ENCODE measurements at places on chromosomes 11 and 22.

DNA sequence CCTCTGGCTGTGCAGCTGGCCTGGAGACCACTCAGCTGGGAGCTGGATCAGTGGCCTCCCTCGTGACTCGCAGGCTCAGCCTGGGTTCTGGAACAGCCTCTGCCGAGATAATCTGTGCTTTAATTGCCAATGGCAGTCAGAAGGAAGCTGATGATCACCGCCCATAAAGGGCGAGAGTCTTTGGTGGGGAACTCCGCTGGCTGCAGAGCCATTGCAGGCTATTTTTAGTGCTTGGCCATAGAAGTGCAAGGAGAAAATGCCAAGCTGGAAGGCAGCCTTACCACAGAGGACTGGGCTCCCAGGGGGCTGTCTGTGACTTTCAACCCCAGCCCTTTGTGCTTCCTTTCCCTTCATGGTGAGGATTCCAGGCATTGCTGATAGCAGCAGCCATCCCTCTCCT is 62.2 kb upstream of the TENM4 start:
- no peaks in the 10 kb centered on the region for H3K27me3 ChIP-seq
- DNase-seq: no peak
- H3K36me3 ChIP-seq: no peaks in the 10 kb centered on the region
- no peak overlapping the region for H3K4me3 ChIP-seq
- peaks cover 24% of the 10 kb centered on the region for H3K4me1 ChIP-seq

GRCh38 chr11:37504060-37504611 is 906.1 kb upstream of the RAG2 start:
- peak; percentile 16 for DNase-seq
- H3K27ac ChIP-seq: peak overlapping the region; percentile 4
- peaks cover 59% of the 10 kb centered on the region for H3K4me1 ChIP-seq

- H3K27ac ChIP-seq: no peak overlapping the region
- DNase-seq: no peak
- no peak overlapping the region for H3K4me3 ChIP-seq
- 0 out of 2 replicates have a peak, but pooled peaks cover 12% of the 10 kb centered on the region for H3K4me1 ChIP-seq
- H3K36me3 ChIP-seq: no peaks in the 10 kb centered on the region
Measured at GRCh38 chr11:78685156-78685555, 110.5 kb upstream of the NARS2 start.

GRCh38 chr11:76835928-76836612 is 24.6 kb upstream of the ACER3 start:
- no peaks in the 10 kb centered on the region for H3K27me3 ChIP-seq
- H3K4me3 ChIP-seq: no peak overlapping the region
- no peak overlapping the region for H3K27ac ChIP-seq
- no peaks in the 10 kb centered on the region for H3K36me3 ChIP-seq

DNA sequence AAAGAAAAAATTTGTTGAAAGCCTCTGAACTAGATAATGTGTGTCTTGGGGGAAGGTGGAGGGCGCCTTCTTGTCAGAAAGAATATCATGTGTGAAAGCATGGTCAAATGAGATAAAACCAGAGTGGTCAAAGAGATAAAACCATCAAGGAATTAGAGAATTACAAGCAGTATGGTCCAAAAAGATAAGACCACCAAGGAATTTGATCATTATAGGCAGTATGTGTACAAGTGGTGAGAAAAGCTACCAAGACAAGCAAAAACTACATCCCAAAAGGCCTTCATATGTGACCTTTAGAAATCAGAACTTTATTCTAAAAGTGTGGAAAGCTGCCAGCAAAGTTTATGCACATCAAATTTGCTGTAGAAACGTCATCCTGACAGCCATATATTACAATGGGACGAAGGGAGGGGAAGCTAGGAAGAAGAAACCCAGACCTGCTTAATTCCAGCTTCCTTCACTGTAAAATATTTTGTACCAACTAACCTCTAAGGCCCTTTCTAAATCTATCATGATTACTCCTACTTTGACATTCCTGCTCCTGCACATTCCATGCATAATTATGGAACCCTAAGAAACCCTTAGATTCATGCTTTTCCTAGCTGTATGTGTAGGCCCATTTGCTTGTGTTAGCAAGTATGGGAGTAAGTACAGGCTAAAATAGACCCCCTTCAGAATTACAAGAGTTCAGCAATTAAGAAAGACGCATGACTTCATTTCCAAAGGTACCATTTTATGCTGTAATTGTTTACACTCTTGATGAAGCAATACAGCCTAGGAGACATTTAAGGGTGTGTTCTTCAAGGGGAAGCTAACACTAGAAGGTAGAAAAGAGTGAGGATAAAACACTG is 51.6 kb downstream of the LGR4 start:
- H3K4me3 ChIP-seq: no peak overlapping the region
- no peaks in the 10 kb centered on the region for H3K36me3 ChIP-seq
- H3K4me1 ChIP-seq: peaks cover 34% of the 10 kb centered on the region
- no peak for DNase-seq
- peak overlapping the region; percentile 64 for H3K27ac ChIP-seq

GRCh38 chr11:107713009-107713408 is 1.2 kb upstream of the SLN start:
- peaks cover 2% of the 10 kb centered on the region for H3K27me3 ChIP-seq
- H3K36me3 ChIP-seq: no peaks in the 10 kb centered on the region
- DNase-seq: no peak
- H3K4me3 ChIP-seq: no peak overlapping the region
- H3K4me1 ChIP-seq: peaks cover 16% of the 10 kb centered on the region
- H3K27ac ChIP-seq: no peak overlapping the region
